Activated naive CD8-positive, alpha-beta T cell treated with anti-CD3 and anti-CD28 coated beads for 36 hours (primary cell): ENCODE measurements at places on chromosomes 11 and 22. TPM values are rescaled to one million over a fixed set of nuclear protein-coding genes. Genes with fewer than 3 reads are reported as not detected.

DNA sequence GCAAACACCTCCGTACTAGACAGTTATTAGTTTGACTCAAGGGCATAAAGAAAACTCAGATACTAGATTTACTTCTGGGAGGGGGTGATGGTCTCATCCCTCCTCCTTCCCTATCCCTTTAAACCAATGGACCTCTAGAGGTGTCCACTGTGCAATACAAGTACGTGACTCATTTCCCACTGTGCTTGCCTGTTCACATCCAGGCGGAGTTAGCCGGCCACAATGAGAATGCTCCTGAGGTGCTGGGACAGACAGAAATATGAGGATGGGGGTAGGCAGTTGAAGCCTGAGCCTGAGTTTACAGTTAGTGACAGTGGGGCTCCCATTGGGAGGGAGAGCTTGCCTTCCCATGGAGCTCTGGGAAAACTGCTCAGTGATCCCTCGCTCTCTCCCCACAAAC lies 8.4 kb upstream of the PMM1 start:
- H3K27ac ChIP-seq, result no peak overlapping the region
- peaks cover 35% of the 10 kb centered on the region for H3K36me3 ChIP-seq
- peaks cover 10% of the 10 kb centered on the region for H3K4me1 ChIP-seq

The TREH gene
- total RNA-seq, result not detected

GRCh38 chr22:19918332-19919106 lies 23.1 kb upstream of the COMT start:
- no peaks in the 10 kb centered on the region for H3K27me3 ChIP-seq
- no peaks in the 10 kb centered on the region for H3K4me1 ChIP-seq
- H3K36me3 ChIP-seq, result peaks cover 16% of the 10 kb centered on the region
- no peak overlapping the region for H3K27ac ChIP-seq
- DNase-seq, result no peak

DNA sequence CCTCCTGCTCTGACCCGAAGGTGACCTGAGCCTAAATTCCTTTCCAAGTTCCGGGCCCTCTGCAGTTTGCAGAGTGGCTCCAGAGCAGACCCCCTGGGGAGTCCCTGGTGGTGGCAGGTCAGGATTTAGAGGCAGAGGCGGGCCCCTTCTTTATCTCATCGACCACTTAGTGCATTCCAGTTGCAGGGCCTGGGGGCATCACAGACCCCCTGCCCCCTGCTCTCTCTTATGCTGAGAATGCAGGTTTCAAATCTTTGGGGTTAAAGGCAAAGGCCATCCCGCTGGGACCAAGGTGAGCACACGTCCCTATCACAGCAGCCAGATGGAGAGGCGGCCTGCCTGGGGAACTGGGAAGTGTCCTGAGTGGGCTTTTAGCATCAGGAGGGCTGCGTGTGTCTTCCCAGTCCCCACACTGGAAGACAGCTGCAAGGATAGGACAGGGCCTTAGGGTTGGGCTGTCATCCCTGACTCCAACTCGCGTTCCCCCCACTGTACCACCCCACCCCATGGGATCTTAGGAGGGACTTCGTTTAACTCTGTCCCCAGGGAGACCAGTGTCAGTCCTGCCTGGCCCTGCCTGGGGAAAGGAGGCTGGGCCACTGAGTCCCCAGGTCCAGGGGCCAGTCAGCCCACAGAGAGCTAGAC lies 11.3 kb downstream of the DERL3 start:
- no peaks in the 10 kb centered on the region for H3K4me1 ChIP-seq
- no peak overlapping the region for H3K4me3 ChIP-seq
- H3K36me3 ChIP-seq, result peaks cover 19% of the 10 kb centered on the region
- no peak overlapping the region for H3K27ac ChIP-seq
- H3K27me3 ChIP-seq, result no peaks in the 10 kb centered on the region
- DNase-seq, result no peak

The C11orf86 gene
- total RNA-seq, result not detected

DNA sequence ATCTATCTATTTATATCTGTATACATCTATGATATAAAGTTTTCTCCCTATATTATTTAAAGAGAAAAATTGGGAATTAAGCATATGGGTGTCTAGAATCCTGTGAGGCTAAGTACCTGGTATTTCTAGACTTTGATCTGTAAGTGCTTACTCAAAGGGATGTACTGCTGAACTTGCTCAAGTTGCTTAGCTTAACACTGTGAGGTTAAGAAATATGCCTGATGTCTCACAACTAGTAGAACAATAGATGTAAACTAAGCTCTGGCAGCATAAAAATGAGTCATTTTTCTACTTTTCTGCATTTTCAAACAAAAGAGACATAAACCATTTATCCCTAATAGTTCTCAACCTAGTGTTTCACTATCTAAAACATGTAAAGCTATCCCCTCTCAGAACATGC lies 744.4 kb upstream of the ANO3 start:
- no peaks in the 10 kb centered on the region for H3K4me1 ChIP-seq
- H3K4me3 ChIP-seq, result no peak overlapping the region
- H3K36me3 ChIP-seq, result no peaks in the 10 kb centered on the region
- no peaks in the 10 kb centered on the region for H3K27me3 ChIP-seq
- DNase-seq, result no peak

The MRGPRE gene
- total RNA-seq, result not detected

DNA sequence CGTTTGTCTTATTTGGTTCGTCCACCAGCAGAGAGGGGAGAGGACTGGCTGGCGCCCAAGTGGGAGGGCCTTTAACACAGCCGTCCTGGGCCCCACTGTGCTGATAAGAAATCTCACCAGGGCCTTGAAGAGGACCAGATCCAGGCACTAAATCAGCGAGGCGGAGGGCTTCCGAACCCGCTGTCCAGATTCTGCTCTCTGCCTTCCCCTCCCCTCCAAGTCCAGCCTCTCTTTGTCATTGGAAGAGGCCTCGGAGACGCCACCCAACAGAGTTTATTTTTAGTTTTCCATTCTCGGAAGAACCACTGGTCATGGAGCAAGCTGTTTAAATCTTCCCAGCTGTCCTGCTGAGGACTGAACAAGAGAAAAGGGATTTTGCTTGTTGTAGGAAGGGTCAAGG lies 9.3 kb upstream of the FXYD6 start:
- peaks cover 2% of the 10 kb centered on the region for H3K4me1 ChIP-seq
- no peak overlapping the region for H3K4me3 ChIP-seq
- peaks cover 3% of the 10 kb centered on the region for H3K27me3 ChIP-seq

The CRACR2B gene
- total RNA-seq, result 0.76 TPM

DNA sequence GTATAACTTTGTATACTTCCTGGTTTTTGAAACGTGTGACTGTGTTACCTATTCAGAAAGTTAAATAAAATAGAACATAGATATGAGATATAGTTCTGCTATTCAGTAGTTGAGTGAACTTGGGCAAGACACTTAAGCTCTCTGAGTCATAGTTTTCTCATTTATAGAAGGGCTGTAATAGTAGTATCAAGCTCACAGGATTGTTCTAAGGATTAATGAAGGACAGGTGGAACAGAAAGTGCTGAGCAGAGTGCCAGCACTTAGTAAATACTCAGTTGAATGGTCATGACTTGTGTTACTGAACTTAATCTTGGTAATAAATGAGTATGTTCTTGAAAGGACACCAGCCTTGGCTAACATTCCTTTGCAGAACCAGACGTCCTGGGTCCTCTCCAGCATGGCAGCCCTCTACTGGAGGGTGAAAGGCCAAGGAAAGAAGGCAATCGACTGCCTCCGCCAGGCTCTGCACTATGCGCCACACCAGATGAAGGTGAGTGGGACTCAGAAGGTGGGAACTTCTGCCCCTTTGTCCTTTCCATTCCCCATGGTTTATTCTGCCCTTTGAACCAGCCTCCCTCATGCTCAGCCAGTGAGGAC lies 131.2 kb downstream of the TTC17 start:
- H3K27me3 ChIP-seq, result no peaks in the 10 kb centered on the region
- peaks cover 17% of the 10 kb centered on the region for H3K36me3 ChIP-seq
- no peaks in the 10 kb centered on the region for H3K4me1 ChIP-seq
- H3K27ac ChIP-seq, result no peak overlapping the region

DNA sequence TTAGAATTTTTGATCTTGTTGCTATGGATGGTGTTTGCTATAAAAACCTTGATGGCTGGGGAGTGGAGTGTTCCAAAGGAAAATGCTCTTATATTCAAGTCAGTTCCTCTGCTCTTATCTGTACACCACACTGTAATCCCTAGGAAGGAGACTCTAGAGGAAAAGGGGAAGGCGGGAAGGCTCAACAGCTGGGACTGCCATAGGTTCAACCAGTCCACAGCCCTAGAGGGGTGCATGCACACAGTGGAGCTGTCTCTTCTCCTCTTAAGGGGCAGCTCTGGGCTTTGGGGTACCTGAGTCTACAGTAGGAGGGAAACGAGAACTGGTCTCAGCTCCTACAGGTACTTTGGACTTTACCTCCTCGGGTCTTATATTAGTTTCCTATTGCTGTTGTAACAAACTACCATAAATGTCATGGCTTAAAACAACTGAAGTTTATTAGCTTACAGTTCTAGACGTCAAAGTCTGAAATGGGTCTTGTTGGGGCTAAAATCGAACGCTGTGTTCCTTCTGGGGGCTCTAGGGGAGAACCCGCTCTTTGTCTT lies 77.2 kb upstream of the ZBED5 start:
- H3K27me3 ChIP-seq, result peaks cover 41% of the 10 kb centered on the region
- DNase-seq, result no peak
- H3K36me3 ChIP-seq, result no peaks in the 10 kb centered on the region
- H3K4me1 ChIP-seq, result peaks cover 21% of the 10 kb centered on the region
- H3K4me3 ChIP-seq, result no peak overlapping the region
- no peak overlapping the region for H3K27ac ChIP-seq

DNA sequence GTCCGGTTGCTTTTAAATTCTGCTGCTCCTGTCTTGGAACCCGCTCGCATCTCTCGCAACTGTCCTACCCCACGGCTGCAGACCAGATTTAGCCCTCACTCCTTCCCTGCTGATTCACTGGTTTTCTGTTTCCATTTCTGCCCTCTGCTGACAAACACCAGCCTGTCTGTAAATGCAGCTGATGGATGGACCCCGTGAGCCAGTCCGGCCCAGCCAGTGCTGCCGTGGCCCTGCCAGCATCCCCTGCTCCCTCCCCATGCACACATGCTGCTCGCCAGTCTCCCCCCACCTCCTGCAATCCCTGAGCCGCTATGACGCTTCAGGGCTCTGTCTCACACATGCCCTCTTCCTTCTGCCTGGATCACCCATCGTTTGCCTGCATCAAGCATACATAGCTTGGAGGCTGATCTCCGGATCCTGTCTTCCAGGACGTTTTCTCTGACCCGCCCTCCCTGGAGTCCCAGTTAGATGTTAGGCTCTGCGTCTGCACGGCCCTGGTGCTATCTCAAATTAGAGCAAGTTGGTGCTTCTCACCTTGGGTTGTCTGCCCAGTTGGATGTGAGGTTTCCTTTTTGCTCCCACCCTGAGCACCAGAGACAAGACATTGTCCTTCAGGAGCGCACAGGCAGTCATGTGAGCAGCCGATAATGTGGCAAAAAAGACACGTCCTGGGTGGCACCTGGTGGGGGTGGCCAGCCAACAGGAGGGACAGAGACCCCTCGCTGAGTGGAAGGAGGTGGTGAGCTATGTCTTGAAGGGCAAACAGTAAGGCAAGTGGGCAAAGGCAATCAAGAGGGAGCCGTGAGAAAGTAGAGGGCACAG lies 4.3 kb upstream of the ACR start:
- H3K27ac ChIP-seq, result no peak overlapping the region
- H3K4me1 ChIP-seq, result peaks cover 2% of the 10 kb centered on the region
- no peak for DNase-seq

The YWHAH gene
- 173 TPM for total RNA-seq

DNA sequence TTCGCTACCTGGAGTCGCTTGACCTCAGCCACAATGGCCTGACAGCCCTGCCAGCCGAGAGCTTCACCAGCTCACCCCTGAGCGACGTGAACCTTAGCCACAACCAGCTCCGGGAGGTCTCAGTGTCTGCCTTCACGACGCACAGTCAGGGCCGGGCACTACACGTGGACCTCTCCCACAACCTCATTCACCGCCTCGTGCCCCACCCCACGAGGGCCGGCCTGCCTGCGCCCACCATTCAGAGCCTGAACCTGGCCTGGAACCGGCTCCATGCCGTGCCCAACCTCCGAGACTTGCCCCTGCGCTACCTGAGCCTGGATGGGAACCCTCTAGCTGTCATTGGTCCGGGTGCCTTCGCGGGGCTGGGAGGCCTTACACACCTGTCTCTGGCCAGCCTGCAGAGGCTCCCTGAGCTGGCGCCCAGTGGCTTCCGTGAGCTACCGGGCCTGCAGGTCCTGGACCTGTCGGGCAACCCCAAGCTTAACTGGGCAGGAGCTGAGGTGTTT lies 12.8 kb downstream of the TSKU start:
- H3K27ac ChIP-seq, result no peak overlapping the region
- H3K4me3 ChIP-seq, result no peak overlapping the region
- H3K27me3 ChIP-seq, result peaks cover 4% of the 10 kb centered on the region
- DNase-seq, result no peak
- no peaks in the 10 kb centered on the region for H3K36me3 ChIP-seq

DNA sequence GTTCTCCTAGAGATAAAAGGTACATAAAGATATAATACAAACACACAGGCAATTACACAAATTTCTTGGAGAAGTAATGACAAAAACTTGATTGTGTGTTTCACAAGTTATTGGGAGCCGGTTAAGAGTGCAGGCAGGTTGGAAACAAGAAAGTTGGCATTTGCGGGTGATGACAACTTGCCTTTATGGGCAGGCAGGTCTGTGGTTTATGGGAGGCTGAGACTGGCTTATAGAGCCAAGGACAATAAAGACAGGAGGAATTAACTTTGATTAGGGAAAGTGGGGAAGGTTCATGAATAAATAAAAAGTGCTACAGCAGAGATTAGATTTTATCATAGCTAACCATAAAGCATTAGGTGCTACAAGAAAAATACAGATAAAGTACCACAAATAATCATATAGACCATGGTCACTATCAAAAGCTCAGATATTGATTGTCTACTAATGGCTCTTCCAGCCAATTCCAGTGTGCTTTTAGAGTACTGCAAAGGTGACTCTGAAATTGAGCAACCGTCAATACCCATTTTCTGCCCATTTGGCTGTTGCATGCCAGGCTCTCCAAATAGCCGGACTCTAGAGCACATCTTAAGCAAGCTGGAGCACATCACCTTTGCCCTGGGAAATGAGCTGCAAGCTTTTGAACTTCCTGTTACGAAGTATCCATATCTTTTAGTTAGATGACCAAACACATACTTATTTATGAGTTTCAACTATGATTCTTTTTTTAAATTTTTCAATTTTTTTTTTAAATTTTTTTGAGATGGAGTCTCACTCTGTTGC lies 33.9 kb upstream of the GAB2 start:
- peaks cover 8% of the 10 kb centered on the region for H3K36me3 ChIP-seq
- H3K4me3 ChIP-seq, result no peak overlapping the region
- peaks cover 7% of the 10 kb centered on the region for H3K4me1 ChIP-seq
- H3K27me3 ChIP-seq, result no peaks in the 10 kb centered on the region

The TIGD3 gene
- total RNA-seq, result 0.54 TPM

The ZNF280B gene
- total RNA-seq, result 2.9 TPM

- H3K27ac ChIP-seq, result no peak overlapping the region
- H3K36me3 ChIP-seq, result no peaks in the 10 kb centered on the region
- no peak overlapping the region for H3K4me3 ChIP-seq
- H3K27me3 ChIP-seq, result peaks cover 12% of the 10 kb centered on the region
- no peaks in the 10 kb centered on the region for H3K4me1 ChIP-seq
- no peak for DNase-seq
Observed at GRCh38 chr11:122032317-122032716, 83.7 kb downstream of the BLID start.

The H19 gene
- not detected for total RNA-seq
